Mucosa of descending colon (tissue), 3 donors: ENCODE measurements at places on chromosomes 1 and 21. TPM values are rescaled to one million over a fixed set of nuclear protein-coding genes. Genes with fewer than 3 reads are reported as not detected.

Gene VAV3
- total RNA-seq = 41.3 TPM

Gene CLDN19
- 0.09 TPM for total RNA-seq

DNA sequence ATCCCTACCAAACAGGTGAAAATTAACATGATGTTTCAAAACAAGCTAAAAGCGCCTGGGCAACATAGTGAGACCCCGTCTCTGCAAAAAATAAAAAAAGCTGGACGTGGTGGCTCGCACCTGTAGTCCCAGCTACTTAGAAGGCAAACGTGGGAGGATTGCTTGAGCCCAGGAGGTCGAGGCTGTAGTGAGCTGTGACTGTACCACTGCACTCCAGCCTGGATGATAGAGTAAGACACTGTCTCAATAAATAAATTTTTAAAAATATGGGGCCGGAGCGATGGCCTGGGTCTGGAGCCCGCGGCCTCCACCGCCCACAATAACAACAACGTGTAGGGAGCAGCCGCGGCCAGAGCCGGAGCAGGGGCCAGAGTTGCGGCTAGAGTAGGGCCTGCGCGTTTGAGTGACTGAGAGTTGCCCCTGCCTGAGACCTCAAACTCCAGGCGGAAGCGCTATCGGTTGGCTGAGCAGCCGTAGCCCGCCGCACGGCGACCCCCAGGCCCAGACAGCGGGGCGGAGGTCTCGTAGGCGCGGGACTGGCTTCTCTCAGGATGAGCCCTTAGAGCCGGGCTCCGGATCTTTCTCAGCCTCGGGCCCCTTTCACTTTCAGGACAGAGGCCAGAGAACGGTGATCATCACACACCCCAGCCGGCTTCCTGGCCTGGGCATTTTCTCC lies 41.4 kb downstream of the ZMYM1 start:
- DNase-seq = peak; percentile 31

Gene BOLA1
- total RNA-seq = 13.2 TPM

- DNase-seq = no peak
These were observed 88.9 kb upstream of the NGF start for GRCh38 chr1:115426956-115427355.

Gene CAMTA1
- 114 TPM for total RNA-seq

GRCh38 chr21:17730782-17731181 lies 88.4 kb downstream of the C21orf91 start:
- no peak for DNase-seq

- peak; percentile 45 for DNase-seq
These were observed 60.1 kb downstream of the F3 start for GRCh38 chr1:94481473-94481933.

Gene AMY2A
- total RNA-seq = not detected

GRCh38 chr1:36366091-36366661 lies 19.5 kb downstream of the STK40 start:
- DNase-seq = no peak

DNA sequence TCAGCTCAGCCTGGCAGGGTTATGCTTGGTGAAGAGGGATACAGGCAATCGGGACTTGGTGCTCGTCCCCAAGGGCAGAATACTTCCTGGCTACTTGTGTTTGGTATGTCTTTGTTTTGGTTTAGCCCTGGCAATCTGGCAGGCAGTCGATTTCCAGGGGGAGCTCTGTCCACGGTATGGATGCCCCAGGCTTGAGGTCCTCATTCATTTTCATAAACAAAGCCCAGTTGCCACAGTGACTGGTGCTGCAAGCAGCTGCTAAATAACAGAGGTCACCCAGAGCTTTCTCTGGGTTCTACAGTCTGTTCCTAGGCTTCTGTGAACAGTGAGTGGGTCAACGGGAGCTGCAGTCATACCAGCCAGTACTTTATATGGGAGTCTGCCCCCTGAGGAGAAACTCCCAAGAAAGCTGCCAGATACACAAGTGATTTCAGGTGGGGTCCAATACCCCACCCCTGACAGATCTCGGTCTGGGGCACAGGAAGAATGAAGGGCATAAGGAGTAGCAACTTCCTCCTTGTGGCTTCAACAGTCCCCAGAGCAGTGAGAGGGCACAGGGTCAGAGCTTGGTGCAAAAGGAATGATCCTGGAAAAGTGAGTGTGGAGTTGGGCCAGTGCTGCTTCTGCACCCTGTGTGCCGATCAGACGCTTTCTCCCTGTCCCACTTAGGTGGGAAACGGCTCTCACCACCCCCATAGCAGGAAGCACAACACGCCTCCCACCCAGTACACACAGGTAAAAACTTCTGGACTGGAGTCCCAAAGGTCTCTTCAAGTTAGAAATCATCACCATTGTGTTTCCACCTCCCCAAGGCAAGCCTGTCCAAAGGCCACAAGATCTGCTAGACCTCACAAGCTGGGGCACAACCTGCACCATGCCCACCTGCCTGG lies 55.5 kb downstream of the TGFBR3 start:
- DNase-seq = peak; percentile 60

GRCh38 chr21:31449921-31450535 lies 106.0 kb upstream of the TIAM1 start:
- no peak for DNase-seq

Gene MFSD2A
- 24.4 TPM for total RNA-seq

GRCh38 chr1:202989879-202990278 lies 17.3 kb upstream of the TMEM183A start:
- no peak for DNase-seq

Gene CELA2A
- total RNA-seq = not detected

GRCh38 chr1:107776900-107777663 lies 187.9 kb downstream of the VAV3 start:
- DNase-seq = no peak

- DNase-seq = no peak
These were observed 42.1 kb downstream of the MYOM3 start for GRCh38 chr1:24069817-24070216.

GRCh38 chr1:25748531-25749205 lies 51.3 kb upstream of the SELENON start:
- DNase-seq = no peak
